ENCODE measurements at places on chromosomes 1 and 21.

DNA sequence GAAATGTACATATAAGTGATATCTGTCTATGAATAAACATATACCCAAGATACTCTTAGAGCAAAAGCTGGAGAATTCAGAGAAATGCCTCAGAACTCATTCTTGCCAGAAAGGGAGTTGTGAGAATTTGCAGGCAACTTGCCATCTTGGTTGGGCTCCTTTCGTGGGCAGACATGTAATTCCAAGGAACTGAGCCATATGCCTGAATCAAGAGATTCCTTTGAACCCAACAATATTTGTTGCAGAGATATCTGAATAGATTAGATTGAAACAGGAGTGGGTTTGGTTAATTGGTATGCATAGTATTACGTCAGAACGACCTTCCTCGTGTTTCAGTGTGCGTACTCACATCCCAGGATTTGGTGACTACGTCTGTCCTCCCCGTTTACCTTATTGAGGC lies 67.0 kb downstream of the TGFB2 start:
- DNase-seq = no peak

DNA sequence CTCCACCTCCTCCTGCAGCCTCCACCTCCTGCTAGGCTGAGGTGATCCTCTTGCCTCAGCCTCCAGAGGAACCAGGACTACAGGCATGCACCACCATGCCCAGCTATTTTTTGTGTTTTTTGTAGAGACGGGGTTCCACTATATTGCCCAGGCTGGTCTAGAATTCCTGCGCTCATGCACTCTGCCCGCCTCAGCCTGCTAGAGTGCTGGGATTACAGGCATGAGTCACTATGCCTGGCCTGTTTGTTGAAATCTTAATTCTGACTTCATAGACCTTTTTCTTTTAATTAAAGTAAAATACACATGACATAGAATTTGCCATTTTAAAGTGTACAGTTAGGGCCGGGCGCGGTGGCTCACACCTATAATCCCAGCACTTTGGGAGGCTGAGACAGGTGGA lies 42.7 kb downstream of the FAAP20 start:
- no peak for DNase-seq

- no peak for DNase-seq
These were observed 138.7 kb downstream of the MIS18A start for GRCh38 chr21:32140151-32140550.

DNA sequence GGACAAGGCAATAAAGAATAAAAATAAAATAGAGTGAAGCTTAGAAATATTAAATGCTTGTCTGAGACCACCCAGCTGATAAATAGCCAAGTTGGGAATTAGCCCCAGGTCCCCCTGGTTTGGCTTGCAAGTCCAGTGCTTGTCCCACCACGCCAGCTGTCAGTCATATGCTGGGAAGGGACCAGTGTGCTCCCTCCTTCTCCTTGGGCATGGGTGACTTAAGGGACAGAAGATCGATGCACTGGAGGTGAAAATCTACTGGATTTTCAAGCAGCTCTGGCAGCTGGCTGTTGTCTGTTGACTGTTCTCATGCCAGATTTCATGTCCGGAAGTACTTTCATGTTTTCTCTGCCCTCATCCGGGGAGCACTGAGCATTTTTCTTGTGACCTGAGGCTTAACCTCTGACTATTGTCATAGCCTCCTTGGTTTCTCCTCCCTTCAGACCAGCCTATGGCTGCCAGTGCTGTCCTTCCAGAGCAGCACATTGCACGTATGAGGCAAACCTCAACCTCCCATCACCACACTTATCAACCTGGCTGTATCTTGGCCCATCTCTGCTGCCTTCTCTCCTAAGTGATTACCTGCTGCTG lies 12.4 kb downstream of the LMOD1 start:
- no peak for DNase-seq

- no peak for DNase-seq
These were observed 8.7 kb downstream of the CTNNBIP1 start for GRCh38 chr1:9901148-9902059.

- DNase-seq = no peak
These were observed 28.1 kb downstream of the PLXNA2 start for GRCh38 chr1:208216062-208216461.

DNA sequence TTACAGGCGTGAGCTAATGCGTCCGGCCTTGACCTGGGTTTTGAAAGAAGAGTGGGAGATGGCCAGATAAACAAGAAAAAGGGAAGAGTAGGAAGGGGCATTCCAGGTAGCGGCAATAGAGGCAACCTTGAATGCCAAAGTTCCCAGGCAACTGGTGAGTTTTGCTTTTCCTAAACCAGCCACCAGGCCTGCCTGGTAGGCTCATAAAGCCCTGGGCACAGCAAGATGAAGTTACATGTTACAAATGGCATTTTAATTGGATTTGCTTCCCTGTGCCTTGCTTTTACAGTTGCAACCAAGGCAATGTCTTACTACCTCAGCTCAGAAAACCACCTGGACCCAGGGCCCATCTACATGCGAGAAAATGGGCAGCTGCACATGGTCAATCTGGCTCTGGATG lies 5.5 kb downstream of the LRRC42 start:
- no peak for DNase-seq

GRCh38 chr1:67750691-67751054 lies 65.7 kb downstream of the GADD45A start:
- no peak for DNase-seq

- no peak for DNase-seq
These were observed 552 bp downstream of the DLGAP3 start for GRCh38 chr1:34928699-34929496.

DNA sequence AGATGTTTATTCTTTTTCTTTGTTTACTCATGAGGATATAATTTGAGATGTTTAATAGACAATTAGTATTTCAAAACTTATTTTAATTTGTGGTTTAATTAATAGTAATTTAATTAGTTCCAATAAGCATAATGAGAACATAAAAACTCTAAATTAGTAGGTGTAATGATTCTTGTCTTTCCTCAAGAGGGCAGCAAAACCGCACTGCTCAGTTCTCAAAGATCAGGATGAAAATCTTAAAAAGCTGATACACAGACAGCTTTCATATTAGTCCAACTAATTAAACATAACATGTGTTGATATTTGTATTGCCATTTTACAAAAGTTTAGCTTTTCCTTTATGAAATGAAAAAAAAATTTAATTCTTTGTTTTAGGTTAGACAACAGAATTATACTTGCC lies 106.7 kb upstream of the C21orf91 start:
- DNase-seq = no peak

- DNase-seq = no peak
These were observed 185.4 kb downstream of the DYRK1A start for GRCh38 chr21:37551993-37552355.

DNA sequence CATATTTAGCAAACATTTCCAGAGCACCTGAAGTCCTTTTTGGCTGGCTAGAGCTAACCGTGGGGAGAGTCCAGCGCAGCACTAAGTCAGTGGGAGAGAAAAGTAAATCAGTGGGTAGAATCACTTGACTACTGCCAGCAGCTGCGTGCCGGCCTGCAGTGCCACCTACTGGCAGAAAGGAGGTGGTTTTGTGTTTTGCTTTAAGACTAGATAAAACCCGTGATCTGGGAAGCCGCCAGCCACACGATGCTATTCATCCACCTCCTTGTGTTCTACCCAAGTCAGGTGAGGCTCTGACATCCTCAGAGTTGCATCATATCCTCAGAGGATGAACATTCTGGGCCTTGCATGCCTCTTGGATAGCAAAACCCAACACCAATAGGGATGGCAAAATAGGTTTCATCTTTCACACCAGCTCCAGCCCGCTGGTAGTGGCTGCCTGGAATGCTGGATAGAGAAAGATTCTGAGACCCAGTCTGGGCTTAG lies 14.1 kb upstream of the HEYL start:
- DNase-seq = peak; percentile 68

GRCh38 chr1:241802863-241803262 lies 45.1 kb upstream of the EXO1 start:
- no peak for DNase-seq

- DNase-seq = no peak
These were observed 66.8 kb upstream of the ACTL8 start for GRCh38 chr1:17688217-17688810.

DNA sequence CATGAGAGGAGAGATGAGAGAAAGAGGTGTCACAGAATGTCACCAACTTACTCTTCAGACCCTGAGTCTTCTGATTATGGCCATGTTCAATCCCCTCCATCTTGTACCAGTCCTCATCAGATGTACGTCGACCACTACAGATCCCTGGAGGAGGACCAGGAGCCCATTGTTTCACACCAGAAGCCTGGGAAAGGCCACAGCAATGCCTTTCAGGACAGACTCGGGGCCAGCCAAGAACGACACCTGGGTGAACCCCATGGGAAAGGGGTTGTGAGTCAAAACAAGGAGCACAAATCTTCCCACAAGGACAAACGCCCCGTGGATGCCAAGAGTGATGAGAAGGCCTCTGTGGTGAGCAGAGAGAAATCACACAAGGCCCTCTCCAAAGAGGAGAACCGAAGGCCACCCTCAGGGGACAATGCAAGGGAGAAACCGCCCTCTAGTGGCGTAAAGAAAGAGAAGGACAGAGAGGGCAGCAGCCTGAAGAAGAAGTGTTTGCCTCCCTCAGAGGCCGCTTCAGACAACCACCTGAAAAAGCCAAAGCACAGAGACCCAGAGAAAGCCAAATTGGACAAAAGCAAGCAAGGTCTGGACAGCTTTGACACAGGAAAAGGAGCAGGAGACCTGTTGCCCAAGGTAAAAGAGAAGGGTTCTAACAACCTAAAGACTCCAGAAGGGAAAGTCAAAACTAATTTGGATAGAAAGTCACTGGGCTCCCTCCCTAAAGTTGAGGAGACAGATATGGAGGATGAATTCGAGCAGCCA lies 8.0 kb downstream of the ELOA start:
- DNase-seq = peak; percentile 24

DNA sequence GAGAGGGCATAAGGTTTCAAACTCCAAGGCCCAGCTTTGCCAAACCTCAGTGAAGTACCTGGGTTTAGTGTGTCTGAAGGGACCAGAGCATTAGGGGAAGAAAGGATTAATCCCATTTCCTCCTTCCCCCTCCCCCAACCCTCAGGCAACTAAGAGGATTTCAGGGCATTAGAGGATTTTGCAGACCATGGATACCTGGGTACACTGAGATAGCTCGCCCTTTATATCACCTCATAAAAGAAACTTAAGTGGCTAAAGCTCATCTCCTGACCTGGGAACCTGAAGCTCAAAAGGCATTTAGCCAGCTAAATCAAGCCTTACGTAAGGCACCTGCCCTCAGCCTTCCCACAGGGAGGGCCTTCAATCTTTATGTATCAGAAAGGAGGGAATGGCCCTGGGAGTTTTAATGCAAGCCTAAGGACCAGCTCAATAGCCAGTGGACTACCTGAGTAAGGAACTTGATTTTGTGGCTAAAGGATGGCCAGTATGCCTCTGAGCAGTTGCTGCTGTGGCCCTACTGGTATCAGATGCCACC lies 26.4 kb upstream of the SMYD3 start:
- no peak for DNase-seq

GRCh38 chr1:8424539-8425116 lies 106.7 kb downstream of the SLC45A1 start:
- no peak for DNase-seq

DNA sequence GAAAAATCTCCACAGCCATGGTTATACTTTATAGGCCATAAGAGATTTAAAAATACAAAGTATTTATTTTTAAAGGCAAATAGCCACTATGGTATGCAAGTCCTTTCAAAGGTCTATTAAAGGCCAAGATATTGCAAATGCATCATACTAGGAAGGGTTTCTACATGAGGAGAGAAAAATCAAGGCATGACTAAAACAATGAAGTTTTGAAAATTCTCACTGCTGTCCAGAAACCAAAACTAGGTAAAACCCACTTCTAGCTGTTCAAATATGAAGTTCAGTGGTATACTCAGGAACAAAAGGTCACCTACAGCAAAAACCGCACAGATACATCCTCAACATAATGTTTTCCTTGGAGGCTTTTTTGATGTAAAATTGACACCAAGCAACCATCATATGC lies 75.0 kb downstream of the EPS15 start:
- DNase-seq = no peak

DNA sequence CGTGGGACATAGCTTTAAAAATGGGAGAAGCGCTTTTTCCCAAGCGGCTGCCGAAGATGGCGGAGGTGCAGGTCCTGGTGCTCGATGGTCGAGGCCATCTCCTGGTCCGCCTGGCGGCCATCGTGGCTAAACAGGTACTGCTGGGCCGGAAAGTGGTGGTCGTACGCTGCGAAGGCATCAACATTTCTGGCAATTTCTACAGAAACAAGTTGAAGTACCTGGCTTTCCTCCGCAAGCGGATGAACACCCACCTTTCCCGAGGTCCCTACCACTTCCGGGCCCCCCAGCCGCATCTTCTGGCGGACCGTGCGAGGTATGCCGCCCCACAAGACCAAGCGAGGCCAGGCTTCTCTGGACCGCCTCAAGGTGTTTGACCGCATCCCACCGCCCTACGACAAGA lies 245.5 kb downstream of the MRPL39 start:
- no peak for DNase-seq

- DNase-seq = no peak
These were observed 230.4 kb downstream of the DNM3 start for GRCh38 chr1:172071746-172072145.

DNA sequence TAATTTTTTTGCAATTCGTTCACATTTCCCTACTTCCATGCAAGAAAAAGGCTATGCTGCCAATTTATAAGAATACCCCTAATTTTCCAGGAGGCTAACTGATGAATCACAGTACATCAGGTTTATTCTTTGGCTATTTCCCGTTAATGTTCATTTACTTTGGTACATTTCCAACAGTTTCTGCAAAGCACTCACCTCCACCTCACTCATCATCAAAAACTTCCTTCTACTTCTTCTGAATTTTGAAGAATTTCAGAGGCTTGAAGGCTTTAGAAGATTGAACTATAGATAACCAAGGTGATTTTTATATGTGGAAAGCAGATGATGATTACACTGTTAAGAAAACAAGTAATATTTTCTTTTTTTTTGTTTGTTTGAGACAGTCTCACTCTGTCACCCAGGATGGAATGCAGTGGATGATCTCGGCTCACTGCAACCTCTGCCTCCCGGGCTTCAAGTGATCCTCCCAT lies 60.5 kb upstream of the HP1BP3 start:
- DNase-seq = no peak

GRCh38 chr1:163171826-163172225 lies 30.9 kb downstream of the RGS5 start:
- no peak for DNase-seq

GRCh38 chr1:55827350-55827749 lies 612.2 kb upstream of the USP24 start:
- no peak for DNase-seq

DNA sequence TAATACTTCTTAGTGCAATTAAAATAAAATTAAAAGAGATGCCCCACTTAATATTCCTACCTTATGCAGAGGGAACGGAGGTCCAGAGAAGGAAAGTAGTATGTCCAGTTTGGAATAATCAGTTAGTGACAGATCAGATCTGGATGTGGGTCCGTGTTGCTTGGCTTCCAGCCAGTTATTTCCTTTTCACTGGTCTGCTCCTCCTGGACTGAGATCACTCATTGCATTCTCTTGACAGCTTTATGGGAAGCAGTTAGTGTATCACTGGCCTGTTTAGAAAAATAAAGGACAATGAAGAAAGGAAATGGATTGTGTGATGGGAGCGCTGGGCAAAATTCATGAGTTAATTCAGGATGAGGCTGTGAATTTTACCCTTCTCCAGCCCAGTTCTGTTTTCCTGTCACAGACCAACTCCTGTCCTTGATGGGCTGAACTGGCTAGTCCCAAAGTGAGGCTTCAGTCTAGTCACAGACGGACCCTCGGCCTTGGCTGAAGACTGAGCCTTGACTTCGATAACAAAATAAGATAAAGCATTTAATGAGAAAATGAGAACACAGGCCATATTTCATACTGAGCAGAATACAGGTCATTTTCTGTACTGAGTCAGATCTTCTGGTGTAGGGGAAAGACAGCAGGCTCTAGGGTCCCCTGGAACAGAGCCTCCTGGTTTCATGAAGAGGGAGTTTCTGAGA lies 85.2 kb upstream of the TRABD2B start:
- no peak for DNase-seq

GRCh38 chr1:36689992-36690391 lies 207.3 kb upstream of the CSF3R start:
- no peak for DNase-seq

Measured in stimulated activated CD4-positive, alpha-beta T cell treated with anti-CD3 and anti-CD28 coated beads, Interleukin-12 subunit alpha, Interleukin-12 subunit beta, amount 100 ng/mL, for 48 hours (primary cell).